A172 (cell line): ENCODE measurements at places on chromosomes 4 and X. TPM values are rescaled to one million over a fixed set of nuclear protein-coding genes. Genes with fewer than 3 reads are reported as not detected.

Gene TXLNG
- 14.7 and 21.1 TPM in 2 replicates for total RNA-seq

Gene SHROOM3
- 13.2 and 19.0 TPM in 2 replicates for total RNA-seq

Gene UGT2A1
- not detected in 2 replicates for total RNA-seq

Gene CLNK
- not detected in 2 replicates for total RNA-seq

Gene XKRX
- total RNA-seq: not detected in 2 replicates

Gene GAGE1
- total RNA-seq: 2.7 and 15.5 TPM in 2 replicates

Gene GPR50
- total RNA-seq: not detected in 2 replicates

Gene ASB11
- not detected in 2 replicates for total RNA-seq

Gene DGAT2L6
- not detected in 2 replicates for total RNA-seq

Gene ADH1C
- 0.05 TPM in 1 of 2 replicates, not detected in the other for total RNA-seq

Gene ADGRG2
- total RNA-seq: 5.8 and 6.5 TPM in 2 replicates
